Chondrocyte (in vitro differentiated cells): ENCODE measurements at places on chromosomes 5 and 9. TPM values are rescaled to one million over a fixed set of nuclear protein-coding genes. Genes with fewer than 3 reads are reported as not detected.

Gene TRIM36
- 4.6 to 10.1 TPM (median 9.4 TPM) in 3 replicates for total RNA-seq

Gene SMU1
- 17.4 to 21.1 TPM (median 17.5 TPM) in 3 replicates for total RNA-seq

Gene GAPT
- not detected in 3 replicates for total RNA-seq

Gene ENTPD8
- 0.10 TPM in 1 of 3 replicates, not detected in the others for total RNA-seq

Gene FOXD4L3
- 0.41 TPM in 1 of 3 replicates, not detected in the others for total RNA-seq

Gene GALT
- 35.5 to 51.8 TPM (median 38.2 TPM) in 3 replicates for total RNA-seq

Gene PSMB7
- total RNA-seq: 105 to 132 TPM (median 108 TPM) in 3 replicates

Gene DOLPP1
- total RNA-seq: 12.3 to 22.5 TPM (median 16.4 TPM) in 3 replicates

Gene C7
- not detected in 3 replicates for total RNA-seq

Gene OTP
- not detected in 3 replicates for total RNA-seq

Gene EMB
- 5.7 to 11.5 TPM (median 7.8 TPM) in 3 replicates for total RNA-seq

Gene CATSPER3
- total RNA-seq: 0.17 to 0.64 TPM (median 0.39 TPM) in 3 replicates

Gene TBC1D9B
- total RNA-seq: 107 to 130 TPM (median 118 TPM) in 3 replicates

Gene SLC6A3
- not detected in 3 replicates for total RNA-seq

Gene PPIC
- 104 to 125 TPM (median 122 TPM) in 3 replicates for total RNA-seq

Gene ENDOG
- total RNA-seq: 22.3 to 24.6 TPM (median 23.1 TPM) in 3 replicates

Gene CAMK2A
- total RNA-seq: 0.24 TPM in 1 of 3 replicates, not detected in the others

Gene ANXA6
- total RNA-seq: 333 to 456 TPM (median 450 TPM) in 3 replicates

Gene PLEKHG4B
- total RNA-seq: 1.4 to 10.2 TPM (median 2.0 TPM) in 3 replicates

Gene PCDHGB4
- total RNA-seq: 12.6 to 14.2 TPM (median 14.2 TPM) in 3 replicates

Gene CRHBP
- 0.40 TPM in 1 of 3 replicates, not detected in the others for total RNA-seq

Gene PLAA
- total RNA-seq: 33.0 to 36.8 TPM (median 34.7 TPM) in 3 replicates

Gene NUTM2G
- 0.10 to 0.15 TPM in 2 of 3 replicates, not detected in the other for total RNA-seq

Gene SPACA9
- total RNA-seq: 3.3 to 5.4 TPM (median 3.7 TPM) in 3 replicates

Gene CXXC5
- 144 to 193 TPM (median 145 TPM) in 3 replicates for total RNA-seq

Gene GM2A
- 21.4 to 29.1 TPM (median 21.7 TPM) in 3 replicates for total RNA-seq

Gene DOCK2
- 2.0 to 11.8 TPM (median 3.1 TPM) in 3 replicates for total RNA-seq

Gene PCDHB5
- total RNA-seq: 6.6 to 11.4 TPM (median 10.2 TPM) in 3 replicates

Gene BTNL8
- not detected in 3 replicates for total RNA-seq

Gene NPR2
- 38.3 to 46.2 TPM (median 40.2 TPM) in 3 replicates for total RNA-seq

Gene FAM78A
- 1.4 to 1.6 TPM (median 1.5 TPM) in 3 replicates for total RNA-seq

Gene CDC25C
- total RNA-seq: 1.2 to 1.6 TPM (median 1.6 TPM) in 3 replicates

Gene HMMR
- total RNA-seq: 3.7 to 4.2 TPM (median 3.9 TPM) in 3 replicates

Gene GDA
- total RNA-seq: 0.22 to 0.48 TPM (median 0.33 TPM) in 3 replicates

Gene C8G
- 2.2 TPM in 1 of 3 replicates, not detected in the others for total RNA-seq

Gene IGFBPL1
- total RNA-seq: 1.3 to 3.6 TPM (median 2.8 TPM) in 3 replicates

Gene PCDHAC1
- 5.8 to 7.2 TPM (median 7.1 TPM) in 3 replicates for total RNA-seq

Gene NR2F1-AS1
- 16.2 to 20.0 TPM (median 19.7 TPM) in 3 replicates for total RNA-seq

Gene FGF1
- 2.9 to 7.9 TPM (median 6.9 TPM) in 3 replicates for total RNA-seq

Gene ACTBL2
- 0.10 TPM in 1 of 3 replicates, not detected in the others for total RNA-seq

Gene CAMK4
- total RNA-seq: 0.28 to 0.89 TPM (median 0.72 TPM) in 3 replicates

Gene ADAMTS19
- 0.08 to 0.12 TPM in 2 of 3 replicates, not detected in the other for total RNA-seq

Gene IL9
- not detected in 3 replicates for total RNA-seq

Gene SPATA31A3
- not detected in 3 replicates for total RNA-seq

Gene SOHLH1
- not detected in 3 replicates for total RNA-seq

Gene SNCAIP
- total RNA-seq: 1.2 to 2.6 TPM (median 1.6 TPM) in 3 replicates
